B cell (primary cell): ENCODE measurements at places on chromosomes 5 and 9. TPM values are rescaled to one million over a fixed set of nuclear protein-coding genes. Genes with fewer than 3 reads are reported as not detected.

DNA sequence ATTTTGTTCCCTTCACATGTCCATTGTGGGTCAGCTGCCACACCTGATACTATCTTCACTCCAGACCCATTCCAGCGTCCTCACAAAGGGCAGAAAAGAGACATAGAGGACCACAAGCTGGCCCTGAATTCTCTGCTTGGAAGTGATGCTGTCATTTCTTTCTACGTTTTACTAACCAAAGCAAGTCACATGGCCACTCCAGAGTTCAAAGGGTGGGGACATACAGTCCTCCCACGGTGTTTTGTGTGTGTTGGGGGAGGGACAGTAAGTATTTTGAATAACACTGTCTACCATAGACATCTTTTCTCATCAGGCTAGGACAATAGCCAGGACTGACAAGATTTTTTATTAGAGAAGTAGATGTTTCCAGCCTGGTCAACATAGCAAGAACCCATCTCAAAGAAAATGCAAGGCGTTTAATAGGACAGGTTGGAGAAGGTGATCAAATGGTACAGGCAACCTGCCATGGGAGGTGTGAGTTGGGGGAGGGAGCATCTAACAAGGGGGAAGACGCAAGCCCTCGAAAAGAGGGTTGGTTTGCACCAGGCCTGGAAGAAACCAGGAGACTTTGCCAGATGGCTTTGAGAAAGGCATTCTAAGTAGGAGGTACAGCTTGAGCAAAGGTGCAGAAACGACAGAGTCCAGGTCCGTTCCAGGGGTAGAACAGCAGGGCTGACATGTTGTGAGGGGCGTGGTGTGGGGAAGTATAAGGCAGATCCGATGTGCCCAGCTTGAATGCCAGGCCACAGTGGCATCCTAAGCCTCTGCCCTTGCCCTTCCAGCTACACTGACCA is 11.3 kb upstream of the GLIPR2 start:
- no peak for DNase-seq
- no peaks in the 10 kb centered on the region for H3K27me3 ChIP-seq
- peaks cover 11% of the 10 kb centered on the region for H3K4me1 ChIP-seq
- no peak overlapping the region for H3K4me3 ChIP-seq
- H3K27ac ChIP-seq = no peak overlapping the region
- H3K36me3 ChIP-seq = peaks cover 3% of the 10 kb centered on the region

DNA sequence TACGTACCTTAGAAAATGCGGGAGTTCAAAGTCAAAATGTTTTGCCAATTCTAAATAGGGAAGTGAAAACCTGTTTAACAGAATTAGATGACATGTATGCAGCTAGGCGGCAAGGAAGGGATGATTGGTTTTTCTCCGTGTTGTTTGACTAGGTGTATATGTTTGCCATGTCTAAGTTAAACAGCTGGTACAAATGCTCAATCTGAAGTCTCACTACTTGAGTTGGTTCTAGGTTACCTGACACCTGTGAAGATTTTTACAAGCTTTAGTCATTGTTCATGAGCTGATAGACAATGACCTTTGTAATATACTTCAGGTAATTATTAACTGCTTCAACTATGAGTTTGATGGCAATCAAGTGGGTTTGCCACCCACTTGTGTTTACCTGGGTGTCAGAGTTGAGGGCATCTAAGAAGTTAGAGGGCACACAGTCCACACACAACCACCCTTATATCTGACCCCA is 74.3 kb downstream of the SLC44A1 start:
- H3K4me1 ChIP-seq = peaks cover 15% of the 10 kb centered on the region
- no peaks in the 10 kb centered on the region for H3K36me3 ChIP-seq
- no peak overlapping the region for H3K4me3 ChIP-seq
- no peak overlapping the region for H3K27ac ChIP-seq
- H3K27me3 ChIP-seq = no peaks in the 10 kb centered on the region

GRCh38 chr5:159058716-159059636 is 40.7 kb downstream of the EBF1 start:
- DNase-seq = no peak
- peak overlapping the region; percentile 36 for H3K27ac ChIP-seq
- H3K4me3 ChIP-seq = no peak overlapping the region
- peaks cover 28% of the 10 kb centered on the region for H3K4me1 ChIP-seq

DNA sequence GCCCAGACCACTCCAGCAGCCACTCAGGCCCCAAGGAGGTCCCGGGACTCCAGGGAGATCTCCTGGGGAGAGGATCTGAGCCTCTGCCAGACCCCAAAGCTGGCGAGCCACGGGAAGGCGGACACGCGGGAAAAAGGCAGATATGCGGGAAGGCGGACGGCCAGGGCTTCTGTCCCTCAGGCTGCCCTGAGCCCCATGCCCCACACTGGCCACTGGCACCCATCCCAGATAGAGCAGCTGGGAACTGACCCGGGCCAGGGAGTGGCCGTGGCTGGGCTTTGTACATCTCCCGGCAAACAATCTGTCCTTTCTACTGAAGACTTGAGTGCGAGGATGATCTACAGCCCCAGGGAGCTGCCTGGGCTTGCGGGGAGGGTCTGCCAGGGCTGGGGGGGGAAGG is 21.1 kb upstream of the NOTCH1 start:
- no peak overlapping the region for H3K4me3 ChIP-seq
- H3K27me3 ChIP-seq = no peaks in the 10 kb centered on the region
- peaks cover 6% of the 10 kb centered on the region for H3K4me1 ChIP-seq
- H3K36me3 ChIP-seq = no peaks in the 10 kb centered on the region
- no peak overlapping the region for H3K27ac ChIP-seq

GRCh38 chr9:87662808-87663528 is 63.0 kb upstream of the CTSL start:
- H3K27ac ChIP-seq = no peak overlapping the region
- H3K27me3 ChIP-seq = no peaks in the 10 kb centered on the region
- H3K4me1 ChIP-seq = no peaks in the 10 kb centered on the region
- DNase-seq = no peak

- H3K27ac ChIP-seq = no peak overlapping the region
- no peak overlapping the region for H3K4me3 ChIP-seq
- no peaks in the 10 kb centered on the region for H3K36me3 ChIP-seq
- no peaks in the 10 kb centered on the region for H3K27me3 ChIP-seq
- no peak for DNase-seq
Observed at GRCh38 chr5:97835112-97835511, 652.1 kb upstream of the RIOK2 start.

DNA sequence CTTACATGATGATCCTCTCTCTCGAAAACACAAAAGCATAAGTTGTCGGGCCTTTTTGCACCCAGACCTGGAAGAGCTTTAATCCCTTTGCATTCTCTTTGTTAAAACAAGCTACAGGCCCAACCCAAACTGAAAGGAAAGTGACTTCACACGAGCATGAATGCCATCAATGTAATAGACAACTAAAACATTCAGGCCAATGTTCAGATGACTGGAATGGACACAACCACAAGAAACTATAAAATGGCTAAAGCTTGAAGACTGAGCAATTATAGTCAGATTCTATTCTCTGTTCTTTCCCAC is 45.5 kb downstream of the RFX3 start:
- H3K36me3 ChIP-seq = peaks cover 12% of the 10 kb centered on the region
- DNase-seq = no peak
- peak overlapping the region; percentile 63 for H3K27ac ChIP-seq
- no peaks in the 10 kb centered on the region for H3K27me3 ChIP-seq

GRCh38 chr9:69171049-69171448 is 3.0 kb upstream of the TJP2 start:
- DNase-seq = no peak
- peaks cover 26% of the 10 kb centered on the region for H3K4me1 ChIP-seq
- no peak overlapping the region for H3K4me3 ChIP-seq
- no peaks in the 10 kb centered on the region for H3K36me3 ChIP-seq
- no peak overlapping the region for H3K27ac ChIP-seq
- peaks cover 24% of the 10 kb centered on the region for H3K27me3 ChIP-seq

GRCh38 chr5:109553846-109554245 is 135.9 kb upstream of the MAN2A1 start:
- no peaks in the 10 kb centered on the region for H3K27me3 ChIP-seq
- H3K4me3 ChIP-seq = no peak overlapping the region
- H3K27ac ChIP-seq = no peak overlapping the region
- no peak for DNase-seq

DNA sequence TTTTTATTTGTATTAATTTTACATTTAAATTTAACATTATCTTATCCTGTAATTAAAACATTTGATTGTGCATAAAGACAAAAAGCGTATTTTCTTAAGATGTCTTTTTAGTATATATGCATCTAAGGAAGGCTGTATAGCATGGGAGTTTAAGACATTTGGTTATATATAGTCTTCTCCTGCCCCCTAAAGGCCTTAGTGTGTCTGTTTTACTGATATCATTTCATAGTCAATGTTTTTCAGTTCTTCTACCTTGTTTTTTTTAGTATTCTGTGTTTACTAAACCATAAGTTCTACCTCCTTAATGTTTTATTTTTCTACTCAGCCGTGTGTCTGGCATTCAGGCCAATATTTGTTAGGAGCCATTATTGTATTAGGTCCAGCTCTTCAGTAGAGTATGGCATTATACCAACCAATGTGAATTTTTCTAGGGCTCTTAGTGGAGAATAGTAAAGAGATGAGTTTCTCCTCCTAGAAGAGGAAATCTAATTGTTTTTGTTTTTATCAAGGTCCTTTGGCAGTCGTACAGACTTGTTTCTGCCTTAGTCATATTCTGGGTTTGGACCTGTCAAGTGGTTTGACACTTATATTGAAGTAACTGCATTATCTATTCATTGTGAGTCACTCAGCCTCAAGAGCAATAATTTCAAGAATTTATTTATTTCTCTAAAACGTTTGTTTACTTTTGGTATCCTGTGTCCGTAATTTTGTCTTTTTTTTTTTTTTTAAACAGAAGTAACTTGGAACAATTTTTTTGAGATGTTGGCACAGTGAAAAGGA is 74.8 kb downstream of the SLF1 start:
- no peaks in the 10 kb centered on the region for H3K27me3 ChIP-seq
- no peak overlapping the region for H3K27ac ChIP-seq
- H3K36me3 ChIP-seq = peaks cover 20% of the 10 kb centered on the region
- H3K4me1 ChIP-seq = no peaks in the 10 kb centered on the region
- no peak overlapping the region for H3K4me3 ChIP-seq

GRCh38 chr5:71830681-71831539 is 111.8 kb downstream of the CARTPT start:
- H3K4me1 ChIP-seq = no peaks in the 10 kb centered on the region
- H3K27ac ChIP-seq = no peak overlapping the region
- no peaks in the 10 kb centered on the region for H3K36me3 ChIP-seq
- H3K27me3 ChIP-seq = no peaks in the 10 kb centered on the region

DNA sequence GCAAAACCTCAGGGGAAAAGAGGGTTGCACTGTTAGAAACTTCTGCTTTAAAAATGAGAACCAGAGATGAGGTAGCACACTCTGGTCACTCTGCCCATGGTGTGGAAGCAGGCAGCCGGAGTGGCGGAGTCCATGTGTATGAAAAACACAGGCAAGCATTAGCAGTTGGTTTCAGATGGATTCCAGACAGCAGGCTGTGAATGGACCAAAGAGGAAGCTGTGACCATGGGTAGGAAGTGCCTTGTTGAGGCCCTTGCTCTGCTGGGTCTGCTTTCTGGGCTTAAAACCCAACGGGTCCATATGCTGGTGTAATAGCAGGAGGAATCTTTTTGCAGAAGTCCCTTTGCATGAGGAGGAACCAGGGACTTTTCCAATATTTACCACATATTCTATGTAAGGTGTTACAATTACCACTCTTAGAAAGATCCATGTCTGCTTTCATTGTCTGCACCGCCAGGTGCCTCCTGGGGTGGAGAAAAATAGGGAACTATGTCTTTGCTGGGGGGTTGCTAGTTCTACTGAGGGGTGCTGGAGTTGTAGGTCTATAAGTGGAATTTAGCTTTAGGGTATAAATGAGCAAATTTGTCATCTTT is 77.0 kb downstream of the ANKRD55 start:
- peaks cover 3% of the 10 kb centered on the region for H3K4me1 ChIP-seq
- H3K36me3 ChIP-seq = no peaks in the 10 kb centered on the region
- DNase-seq = peak; percentile 12
- H3K4me3 ChIP-seq = no peak overlapping the region

DNA sequence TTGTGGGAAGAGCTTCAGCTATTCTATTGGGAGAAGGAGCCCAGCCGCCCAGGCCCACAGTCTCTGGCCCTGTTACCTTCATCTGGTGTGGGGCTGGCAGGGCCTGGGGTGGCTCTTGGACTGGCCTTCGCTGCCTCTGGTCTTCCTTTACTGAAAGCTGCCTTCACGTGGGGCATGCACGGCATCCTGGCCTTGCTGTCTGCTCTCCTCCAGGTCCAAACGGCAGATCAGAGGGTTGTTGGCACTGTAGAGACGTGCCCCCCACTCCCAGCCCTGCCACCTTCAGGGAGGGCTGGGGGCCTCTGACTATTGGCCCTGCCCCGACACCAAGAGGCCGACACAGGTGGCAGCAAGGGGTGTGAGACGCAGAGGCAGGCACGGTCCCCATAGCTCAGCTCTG is 291.3 kb upstream of the IRX1 start:
- no peak overlapping the region for H3K27ac ChIP-seq
- H3K27me3 ChIP-seq = no peaks in the 10 kb centered on the region
- no peak overlapping the region for H3K4me3 ChIP-seq
- no peaks in the 10 kb centered on the region for H3K36me3 ChIP-seq
- H3K4me1 ChIP-seq = no peaks in the 10 kb centered on the region

DNA sequence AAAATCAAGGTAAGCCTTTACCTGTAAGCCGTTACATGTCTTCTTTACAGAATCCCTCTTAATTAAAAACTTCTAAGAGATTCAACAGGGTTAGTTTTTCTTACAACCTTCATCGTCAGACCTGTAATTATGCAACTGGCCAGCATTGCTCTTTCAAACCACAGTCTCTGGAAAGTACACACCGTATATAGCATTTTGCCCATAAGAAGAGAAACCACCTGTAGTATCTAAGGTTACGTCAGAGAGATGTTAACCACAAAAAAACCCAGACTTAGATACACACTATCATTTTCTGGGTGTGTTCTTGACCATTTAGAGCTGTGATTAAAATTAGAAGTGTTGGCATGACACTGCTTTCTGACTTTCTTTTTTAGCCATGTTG is 140.0 kb downstream of the MUSK start:
- no peak overlapping the region for H3K4me3 ChIP-seq
- no peaks in the 10 kb centered on the region for H3K4me1 ChIP-seq
- no peak overlapping the region for H3K27ac ChIP-seq
- no peaks in the 10 kb centered on the region for H3K36me3 ChIP-seq
- H3K27me3 ChIP-seq = no peaks in the 10 kb centered on the region

DNA sequence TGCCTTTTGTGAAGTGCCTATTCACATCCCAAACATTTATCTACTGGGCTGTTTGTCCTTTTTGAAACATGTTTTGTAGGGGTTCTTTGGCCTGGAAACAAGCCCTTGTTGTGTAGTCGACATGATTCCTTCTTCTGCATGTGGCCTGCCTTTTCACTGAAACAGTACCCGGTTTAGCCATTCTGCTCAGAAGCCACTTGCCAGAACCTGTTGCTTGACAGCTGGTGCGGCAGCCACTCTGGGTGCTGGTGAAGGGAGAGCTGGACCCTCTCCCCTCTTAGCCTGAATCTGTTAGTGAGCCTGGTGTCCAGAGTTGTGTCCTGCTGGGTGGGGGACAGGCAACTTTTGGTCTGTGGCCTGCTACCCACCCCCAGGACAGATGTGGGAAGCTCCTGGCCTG is 128.8 kb upstream of the CACNA1B start:
- no peak for DNase-seq
- no peak overlapping the region for H3K4me3 ChIP-seq
- peaks cover 21% of the 10 kb centered on the region for H3K4me1 ChIP-seq
- H3K27me3 ChIP-seq = no peaks in the 10 kb centered on the region

The ADAMTS12 gene
- not detected in 2 replicates for total RNA-seq

The PCDHGA10 gene
- 1.9 and 2.0 TPM in 2 replicates for total RNA-seq

The CHMP5 gene
- total RNA-seq = 28.2 and 29.7 TPM in 2 replicates

The SARDH gene
- total RNA-seq = 0.07 and 0.32 TPM in 2 replicates

The OGN gene
- total RNA-seq = not detected in 2 replicates

The TEX48 gene
- total RNA-seq = not detected in 2 replicates

The IL7R gene
- total RNA-seq = 1.4 and 2.4 TPM in 2 replicates

The PCDHGC3 gene
- 1.9 and 2.0 TPM in 2 replicates for total RNA-seq

The UBE2B gene
- total RNA-seq = 106 and 110 TPM in 2 replicates

The ZNF454 gene
- total RNA-seq = 0.22 TPM in 1 of 2 replicates, not detected in the other

The IL6ST gene
- total RNA-seq = 28.0 and 31.1 TPM in 2 replicates

The FBP2 gene
- total RNA-seq = not detected in 2 replicates

The ZDHHC11B gene
- 0.10 and 0.52 TPM in 2 replicates for total RNA-seq

The TMOD1 gene
- 1.9 and 2.5 TPM in 2 replicates for total RNA-seq

The FBN2 gene
- total RNA-seq = not detected in 2 replicates
